ENCODE measurements at places on chromosomes 6 and 20.

GRCh38 chr20:51460569-51461265, 81.8 kb downstream of the NFATC2 start:
- DNase-seq, result no peak

- DNase-seq, result no peak
These were observed 48.0 kb downstream of the NPEPL1 start for GRCh38 chr20:58740356-58741308.

- DNase-seq, result no peak
These were observed 9.1 kb upstream of the ECHDC1 start for GRCh38 chr6:127352524-127352923.

DNA sequence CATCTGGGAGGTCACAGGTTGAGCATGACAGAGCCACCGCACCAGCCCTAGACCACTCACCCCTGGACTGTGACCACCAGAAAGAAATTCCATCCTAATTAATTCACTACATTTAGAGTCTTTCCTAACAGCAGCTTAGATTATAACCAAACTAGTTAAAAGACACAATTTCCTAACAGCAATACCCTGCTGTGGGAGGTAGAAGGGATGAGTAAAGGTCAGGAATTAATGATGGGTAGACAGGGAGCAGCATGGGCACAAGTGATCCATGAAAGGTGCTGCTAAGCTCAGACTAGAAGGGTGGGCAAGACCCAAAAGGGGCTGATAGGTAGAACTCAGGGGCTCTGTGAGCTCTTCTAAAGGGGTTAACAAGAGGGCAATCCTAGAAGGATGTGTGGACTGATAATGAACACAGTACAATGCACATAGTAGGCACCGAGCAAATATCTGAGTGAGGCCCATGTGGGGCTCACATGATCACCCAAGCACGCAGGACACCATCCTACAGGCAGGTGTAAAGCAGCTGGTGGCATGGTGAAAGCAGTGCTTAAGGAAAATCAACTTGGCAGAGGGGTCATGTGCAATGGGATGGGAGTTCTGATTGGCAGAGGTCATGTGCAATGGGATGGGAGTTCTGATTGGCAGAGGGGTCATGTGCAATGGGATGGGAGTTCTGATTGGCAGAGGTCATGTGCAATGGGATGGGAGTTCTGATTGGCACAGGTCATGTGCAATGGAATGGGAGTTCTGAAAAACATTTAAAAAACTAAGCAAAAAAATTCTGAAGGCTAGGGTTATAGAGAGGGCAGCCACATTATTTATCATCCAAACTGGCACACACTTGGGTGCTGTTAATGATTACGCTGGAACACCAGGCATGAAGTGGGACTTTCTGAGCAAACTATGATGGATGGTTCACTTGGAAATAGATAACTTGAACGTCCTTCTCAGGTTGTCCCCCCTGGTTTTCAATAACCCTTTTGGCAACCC, 188.2 kb upstream of the FOXQ1 start:
- DNase-seq, result no peak

- DNase-seq, result no peak
These were observed 10.0 kb upstream of the PRDM1 start for GRCh38 chr6:106076139-106076538.

DNA sequence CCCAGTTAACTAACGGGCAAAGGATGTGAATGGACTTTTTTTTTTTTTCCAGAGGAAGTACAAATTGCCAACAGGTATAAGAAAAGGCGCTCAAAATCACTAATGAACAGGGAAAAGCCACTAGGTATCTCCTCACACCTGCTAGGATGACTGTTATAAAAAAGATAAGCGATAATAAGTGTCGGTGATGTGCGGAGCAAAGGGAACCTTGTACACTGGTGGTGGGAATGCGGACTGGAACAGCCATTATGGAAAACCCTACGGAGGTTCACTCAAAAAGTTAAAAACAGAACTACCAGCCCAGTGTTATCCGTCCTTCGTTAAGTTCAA, 787 bp upstream of the RAB32 start:
- DNase-seq, result no peak

DNA sequence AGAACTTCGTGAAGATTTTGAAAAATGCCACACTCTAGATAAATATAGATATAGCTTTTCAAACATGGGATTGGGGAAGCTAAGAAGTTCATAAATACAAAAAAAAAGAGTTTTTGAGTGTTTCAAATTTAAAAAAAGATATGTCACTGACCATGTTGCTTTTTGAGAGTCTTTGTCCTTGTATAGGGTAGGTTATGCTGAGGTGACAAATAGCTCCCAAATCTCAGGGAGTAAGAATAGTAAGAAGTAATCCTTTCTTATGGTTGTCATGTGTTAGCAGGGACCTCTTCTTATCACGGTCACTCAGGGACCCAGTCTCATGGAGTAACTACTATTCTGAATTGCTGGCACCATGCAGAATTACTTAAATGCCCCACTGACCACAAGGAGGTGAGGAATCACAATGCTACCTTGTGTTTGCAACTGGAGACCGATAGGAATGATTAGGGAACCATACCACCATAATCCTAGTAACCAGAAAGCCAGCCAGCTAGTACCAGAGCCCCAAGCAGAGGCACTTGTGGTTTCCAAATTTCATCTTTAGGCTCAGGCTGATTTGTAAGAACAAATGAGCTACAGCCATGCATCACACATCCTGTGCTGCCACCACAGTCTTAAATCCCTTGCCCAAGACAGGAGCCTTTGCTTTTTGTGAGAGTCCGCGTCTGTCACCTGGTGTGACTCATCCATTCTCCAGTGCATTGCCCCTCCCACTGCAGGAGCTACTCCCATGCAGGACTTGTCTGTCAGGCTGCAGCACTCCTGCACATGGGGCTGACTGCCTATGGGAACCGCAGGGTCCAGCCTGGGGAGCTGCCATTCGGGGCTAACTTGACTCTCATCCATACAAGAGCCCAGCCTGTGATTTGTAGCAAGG, 42.4 kb upstream of the ADGRF4 start:
- no peak for DNase-seq

DNA sequence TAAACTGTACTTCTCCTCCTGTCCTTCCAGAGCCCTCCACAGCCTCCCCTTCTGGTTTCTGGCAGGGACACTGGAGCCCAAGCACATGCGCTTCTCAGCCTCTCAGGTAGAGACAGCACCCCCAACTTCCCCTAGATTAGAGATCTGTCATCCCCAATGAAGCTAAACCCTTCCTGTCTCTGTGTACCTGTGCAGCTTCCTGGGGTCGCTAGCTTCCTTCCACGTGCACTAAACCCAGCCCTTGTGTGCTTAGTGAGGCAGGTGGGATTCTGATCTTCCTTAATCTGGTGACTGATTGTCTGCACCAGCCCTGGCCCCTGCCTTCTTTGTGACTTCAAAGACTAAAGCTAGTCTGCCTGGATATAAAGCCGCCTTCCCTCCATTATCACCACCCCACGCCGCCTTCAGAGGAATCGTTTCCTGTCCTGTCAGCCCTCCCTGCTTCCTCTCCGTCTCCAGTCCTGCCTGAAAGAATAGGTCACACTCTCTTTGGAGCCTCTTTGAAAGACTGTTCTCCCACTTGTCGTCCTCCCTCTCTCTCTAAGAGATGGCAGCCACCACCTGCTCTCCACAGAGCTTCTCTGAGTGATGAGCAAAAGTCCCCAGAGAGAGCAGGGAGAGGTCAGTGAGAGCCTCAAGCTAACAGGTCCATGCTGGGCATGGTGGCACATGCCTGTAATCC, 27.5 kb downstream of the CAPN11 start:
- DNase-seq, result no peak

- DNase-seq, result no peak
These were observed 88.3 kb upstream of the MYLIP start for GRCh38 chr6:16040628-16040974.

DNA sequence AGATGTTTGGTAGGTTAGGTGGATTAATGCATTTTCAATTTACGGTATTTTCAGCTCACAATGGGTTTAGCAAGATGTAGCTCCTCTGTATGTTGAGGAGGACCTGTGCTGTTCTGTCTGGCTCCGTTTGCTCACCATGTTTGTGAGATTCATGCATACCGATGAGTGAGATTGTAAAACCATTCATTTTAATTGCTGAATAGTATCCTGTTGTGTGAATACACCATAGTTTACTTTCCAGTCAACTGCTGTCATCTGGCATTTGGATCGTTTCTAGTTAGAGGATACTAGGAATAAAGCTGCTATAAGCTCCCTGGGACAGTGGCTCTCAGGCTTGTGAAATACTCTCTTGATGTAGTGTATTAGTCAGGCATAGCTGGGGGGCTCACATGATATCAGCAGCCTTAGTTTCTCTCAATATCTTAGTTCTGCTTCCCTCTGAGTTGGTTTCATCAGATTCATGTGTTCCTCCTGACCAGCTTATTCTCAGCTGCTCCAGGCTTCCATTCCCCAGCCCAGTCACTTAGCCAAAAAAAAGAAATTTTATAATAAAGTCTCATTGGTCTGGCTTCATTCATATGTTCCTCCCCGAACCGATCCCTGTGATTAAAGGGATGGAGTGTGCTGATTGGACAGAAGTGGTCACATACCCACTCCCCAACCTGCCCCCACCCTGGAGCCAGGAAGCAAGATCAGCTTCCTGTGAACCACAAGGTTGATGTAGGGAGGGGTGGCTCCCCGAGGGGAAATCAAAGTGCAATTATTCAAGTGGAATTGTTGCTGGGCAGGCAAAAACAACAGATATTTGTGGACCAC, 10.9 kb upstream of the B4GALT5 start:
- DNase-seq, result no peak

- peak; percentile 63 for DNase-seq
These were observed 268.0 kb upstream of the RNF217 start for GRCh38 chr6:124694139-124694705.

DNA sequence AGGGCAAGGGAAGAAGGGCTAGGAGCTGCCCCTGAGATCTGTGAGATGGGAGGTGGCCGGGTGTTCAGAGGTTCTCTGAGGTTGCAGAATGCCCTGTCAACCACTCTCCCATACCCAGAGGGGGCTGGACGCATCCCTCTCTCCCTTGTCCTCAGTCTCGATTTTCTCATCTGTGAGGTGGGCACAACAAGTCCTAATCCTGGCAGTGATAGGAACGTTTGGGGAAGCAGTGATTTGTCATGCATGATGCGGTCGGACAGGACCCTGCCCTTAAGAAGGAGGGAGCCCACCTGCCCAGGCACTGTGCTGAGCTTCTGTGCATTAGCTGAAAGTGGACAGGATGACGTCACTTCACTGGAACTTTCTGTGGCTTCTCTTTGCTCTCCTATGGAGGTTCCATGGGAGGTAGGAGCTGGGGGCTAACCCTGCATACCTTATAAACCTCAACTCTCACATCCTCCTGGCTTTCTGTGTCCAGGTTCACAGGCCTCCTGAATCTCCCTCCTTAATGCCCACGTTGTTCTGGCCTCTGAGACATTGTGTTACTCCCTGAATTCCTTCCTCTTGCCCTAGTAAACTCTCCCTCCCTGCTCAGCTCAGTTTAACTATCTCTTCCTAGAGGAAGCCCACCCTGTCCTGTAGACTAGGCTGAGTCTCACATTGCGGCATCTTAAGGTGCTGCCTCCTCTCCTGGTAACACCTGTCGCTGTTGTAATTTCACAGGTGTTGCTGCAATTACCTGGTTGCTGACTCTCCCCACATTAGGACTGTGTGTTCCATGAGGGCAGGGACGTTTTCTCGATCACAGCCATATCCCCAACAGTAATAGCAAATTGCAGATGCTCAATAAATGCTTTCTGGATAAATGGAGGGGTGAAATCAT, 30.1 kb upstream of the CSNK2A1 start:
- no peak for DNase-seq

DNA sequence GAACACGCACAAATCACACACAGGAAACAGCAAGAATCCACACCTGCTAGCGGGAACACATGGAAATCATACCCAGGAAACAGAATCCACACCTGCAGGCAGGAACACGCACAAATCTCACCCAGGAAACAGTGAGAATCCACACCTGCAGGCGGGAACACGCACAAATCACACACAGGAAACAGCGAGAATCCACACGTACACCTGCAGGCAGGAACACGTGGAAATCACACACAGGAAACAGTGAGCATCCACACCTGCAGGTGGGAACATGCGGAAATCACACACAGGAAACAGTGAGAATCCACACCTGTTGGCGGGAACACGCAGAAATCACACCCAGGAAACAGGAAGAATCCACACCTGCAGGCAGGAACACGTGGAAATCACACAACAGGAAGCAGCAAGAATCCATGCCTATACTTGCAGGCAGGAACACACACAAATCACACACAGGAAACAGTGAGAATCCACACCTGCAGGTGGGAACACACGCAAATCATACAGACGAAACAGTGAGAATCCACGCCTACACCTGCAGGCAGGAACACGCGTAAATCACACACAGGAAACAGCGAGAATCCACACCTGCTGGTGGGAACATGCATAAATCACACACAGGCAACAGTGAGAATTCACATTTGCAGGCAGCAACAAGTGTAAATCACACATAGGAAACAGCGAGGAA, 108.6 kb downstream of the DLL1 start:
- no peak for DNase-seq

DNA sequence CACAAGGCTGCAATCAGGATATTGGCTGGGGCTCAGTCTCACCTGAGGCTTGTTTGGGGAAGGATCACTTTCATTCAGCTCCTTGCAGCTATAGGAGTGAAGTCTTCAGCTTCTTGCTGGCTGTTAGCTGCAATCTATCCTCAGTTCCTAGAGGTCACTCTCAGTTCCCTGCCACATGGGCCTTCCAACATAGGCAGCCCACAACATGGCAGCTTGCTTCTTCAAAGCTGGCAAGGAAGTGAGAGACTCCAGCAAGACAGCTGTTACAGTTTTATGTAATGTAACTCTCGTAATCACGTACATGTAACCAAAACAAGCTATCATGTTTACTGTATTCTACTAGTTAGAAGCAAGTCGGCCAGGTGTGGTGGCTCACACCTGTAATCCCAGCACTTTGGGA, 226.9 kb downstream of the CDC5L start:
- DNase-seq, result no peak

DNA sequence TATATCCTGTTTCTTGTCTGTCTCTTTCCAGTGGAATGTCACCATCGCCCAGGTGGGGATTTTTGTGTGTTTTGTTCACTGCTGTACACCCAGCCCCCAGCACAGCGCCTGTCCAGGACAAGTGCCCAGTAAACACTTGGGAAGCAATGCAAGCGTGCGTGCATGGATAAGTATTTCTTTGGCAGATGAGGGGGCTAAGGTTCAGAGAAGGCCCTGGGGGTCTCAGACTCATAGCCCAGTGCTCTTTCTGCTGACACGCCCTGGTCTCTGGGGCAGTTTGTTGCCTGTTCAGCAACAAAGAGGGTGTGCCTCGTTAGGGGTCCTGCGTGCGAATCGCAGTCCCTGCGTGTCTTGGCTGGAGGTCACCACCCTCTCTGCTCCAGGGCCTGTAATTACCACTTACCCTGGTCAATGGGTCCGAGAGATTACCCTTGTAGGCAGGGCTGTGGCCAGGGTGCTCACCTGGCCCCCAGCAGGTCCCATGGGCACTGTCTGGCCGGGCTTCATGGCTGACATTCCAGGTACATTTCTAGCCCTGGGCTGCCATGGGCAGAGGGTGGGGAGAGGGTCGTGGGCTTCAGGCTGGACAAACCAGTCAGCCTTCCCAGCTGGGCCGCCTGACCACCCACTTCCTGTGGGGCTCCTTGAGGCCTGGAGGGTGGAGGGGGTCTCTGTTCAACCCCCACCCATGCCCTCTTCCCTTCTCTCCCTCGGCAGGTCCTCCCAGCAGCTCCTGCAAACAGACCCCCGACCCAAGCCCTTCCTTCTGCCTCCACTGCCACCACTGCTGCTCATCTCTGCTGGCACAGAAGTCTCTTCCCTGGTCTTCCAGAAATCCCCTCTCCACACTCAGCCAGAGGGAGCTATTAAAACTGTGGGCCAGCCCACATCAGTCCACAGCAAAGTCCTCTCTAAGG, 87.1 kb downstream of the CEBPB start:
- DNase-seq, result no peak

GRCh38 chr6:156928972-156929371, 151.8 kb downstream of the ARID1B start:
- DNase-seq, result no peak

GRCh38 chr20:53748821-53749421, 155.3 kb upstream of the ZNF217 start:
- DNase-seq, result no peak
